ENCODE measurements at places on chromosomes 16 and 17.

DNA sequence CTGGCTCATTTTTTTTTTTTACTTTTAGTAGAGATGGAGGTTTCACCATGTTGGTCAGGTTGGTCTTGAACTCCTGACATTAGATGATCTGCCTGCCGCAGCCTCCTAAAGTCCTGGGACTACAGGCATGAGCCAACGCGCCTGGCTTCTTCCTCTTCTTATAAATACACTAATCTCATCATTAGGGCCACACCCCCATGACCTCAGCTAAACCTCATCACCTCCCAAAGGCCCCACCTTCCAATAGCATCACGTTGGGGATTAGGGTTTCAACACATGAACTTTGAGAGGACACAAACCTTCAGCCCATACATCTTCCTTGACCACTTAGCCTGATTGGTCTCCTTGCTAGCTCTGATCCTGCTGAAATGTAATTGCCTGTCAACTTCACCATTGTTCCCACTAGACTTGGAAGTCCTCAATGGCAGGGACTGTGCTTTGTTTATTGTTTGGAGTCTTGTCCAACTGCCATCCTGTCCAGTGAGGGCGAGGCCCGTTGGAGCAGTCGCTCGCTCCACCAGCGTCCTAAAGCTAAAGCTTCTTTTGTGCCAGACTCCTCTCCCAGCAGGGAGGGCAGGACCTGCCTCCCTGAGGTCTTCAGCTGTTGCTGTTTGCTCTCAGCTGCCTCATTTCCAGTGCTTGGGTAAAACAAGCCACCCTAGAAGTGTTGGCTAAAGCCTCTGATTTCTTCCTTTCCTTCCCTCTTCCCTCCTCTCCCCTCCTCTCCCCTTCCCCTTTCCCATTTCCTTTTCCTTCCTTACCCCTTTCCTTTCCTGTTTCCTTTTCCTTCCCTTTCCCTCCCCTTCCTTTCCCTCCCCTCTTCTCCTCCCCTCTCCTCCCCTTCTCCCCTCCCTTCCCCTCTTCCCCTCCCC, 85.3 kb downstream of the HAPSTR1 start:
- DNase-seq, result peak; percentile 12

GRCh38 chr16:11076259-11077018, 132.1 kb downstream of the CLEC16A start:
- no peak for DNase-seq

DNA sequence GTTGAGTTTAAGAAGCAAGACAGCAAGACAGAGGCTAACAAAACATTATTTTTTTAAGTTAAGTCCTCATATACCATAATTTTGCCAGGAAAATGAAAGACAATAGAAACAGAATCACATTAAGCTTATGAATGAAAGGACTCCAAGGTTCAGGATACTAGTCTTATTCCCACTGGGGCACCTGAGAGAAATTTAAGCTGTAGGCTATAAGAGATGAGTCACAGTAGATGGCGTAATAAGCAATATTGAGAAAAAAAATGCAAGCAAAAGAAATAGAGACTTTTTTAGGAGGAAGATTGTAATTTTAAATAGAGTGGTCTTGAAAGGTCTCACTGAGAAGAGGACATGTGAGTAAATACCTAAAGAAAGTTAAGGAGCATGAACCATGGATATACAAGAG, 57.1 kb upstream of the KIF2B start:
- DNase-seq, result no peak

- no peak for DNase-seq
Observed at GRCh38 chr17:41419716-41420115, 4.7 kb downstream of the KRT37 start.

GRCh38 chr16:3645504-3646347, 8.8 kb upstream of the DNASE1 start:
- no peak for DNase-seq

- no peak for DNase-seq
Observed at GRCh38 chr17:56896217-56896967, 17.5 kb downstream of the TRIM25 start.

GRCh38 chr16:47939680-47940079, 216.1 kb downstream of the ABCC12 start:
- no peak for DNase-seq

- no peak for DNase-seq
Observed at GRCh38 chr17:57121308-57122042, 36.4 kb downstream of the AKAP1 start.
